Stimulated activated CD4-positive, alpha-beta T cell treated with anti-CD3 and anti-CD28 coated beads, Interleukin-15, amount 100 ng/mL, for 1 hour (primary cell): ENCODE measurements at places on chromosomes 2 and 18.

DNA sequence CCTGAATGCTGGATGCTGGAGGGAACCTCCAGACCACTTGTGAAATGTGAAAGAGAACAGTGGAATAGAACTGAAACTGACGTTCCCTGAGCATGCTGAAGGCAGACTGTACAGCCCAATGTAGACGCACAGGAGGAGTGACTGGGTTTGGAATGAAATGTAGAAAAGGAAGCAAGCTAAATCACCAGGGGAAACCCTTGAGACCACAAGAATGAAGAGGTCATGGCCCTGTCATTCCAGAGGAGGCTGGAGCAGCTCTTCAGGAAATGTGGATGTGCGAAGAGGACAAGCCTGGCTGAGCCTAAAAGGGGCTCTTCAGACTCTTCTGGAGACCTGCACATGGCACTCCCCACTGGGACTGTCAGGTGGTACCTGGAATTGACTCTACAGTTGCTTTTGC lies 118.5 kb upstream of the ALPP start:
- no peak for DNase-seq

DNA sequence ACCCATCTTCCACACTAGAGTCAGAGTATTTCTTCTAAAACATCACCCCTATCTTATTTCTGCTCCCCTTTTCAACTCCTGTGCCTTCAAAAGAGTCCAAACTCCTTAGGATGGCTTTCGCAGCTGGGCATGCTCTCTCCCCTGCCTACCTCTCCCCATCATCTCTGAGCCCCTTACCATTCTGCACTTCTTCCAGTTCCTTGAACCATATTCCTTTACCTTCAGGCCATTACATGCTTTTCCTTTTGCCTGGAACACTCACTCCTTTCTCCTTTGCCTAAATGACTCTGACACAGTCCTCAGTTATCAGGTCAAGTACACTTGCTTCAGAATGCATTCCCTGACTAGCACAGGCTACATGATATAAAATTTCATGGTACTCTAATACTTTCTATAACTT lies 22.4 kb downstream of the APOB start:
- DNase-seq: no peak

- DNase-seq: no peak
Measured at GRCh38 chr2:180829261-180829660, 151.1 kb upstream of the UBE2E3 start.

GRCh38 chr2:27170581-27171337 lies 22.0 kb downstream of the TCF23 start:
- DNase-seq: no peak

DNA sequence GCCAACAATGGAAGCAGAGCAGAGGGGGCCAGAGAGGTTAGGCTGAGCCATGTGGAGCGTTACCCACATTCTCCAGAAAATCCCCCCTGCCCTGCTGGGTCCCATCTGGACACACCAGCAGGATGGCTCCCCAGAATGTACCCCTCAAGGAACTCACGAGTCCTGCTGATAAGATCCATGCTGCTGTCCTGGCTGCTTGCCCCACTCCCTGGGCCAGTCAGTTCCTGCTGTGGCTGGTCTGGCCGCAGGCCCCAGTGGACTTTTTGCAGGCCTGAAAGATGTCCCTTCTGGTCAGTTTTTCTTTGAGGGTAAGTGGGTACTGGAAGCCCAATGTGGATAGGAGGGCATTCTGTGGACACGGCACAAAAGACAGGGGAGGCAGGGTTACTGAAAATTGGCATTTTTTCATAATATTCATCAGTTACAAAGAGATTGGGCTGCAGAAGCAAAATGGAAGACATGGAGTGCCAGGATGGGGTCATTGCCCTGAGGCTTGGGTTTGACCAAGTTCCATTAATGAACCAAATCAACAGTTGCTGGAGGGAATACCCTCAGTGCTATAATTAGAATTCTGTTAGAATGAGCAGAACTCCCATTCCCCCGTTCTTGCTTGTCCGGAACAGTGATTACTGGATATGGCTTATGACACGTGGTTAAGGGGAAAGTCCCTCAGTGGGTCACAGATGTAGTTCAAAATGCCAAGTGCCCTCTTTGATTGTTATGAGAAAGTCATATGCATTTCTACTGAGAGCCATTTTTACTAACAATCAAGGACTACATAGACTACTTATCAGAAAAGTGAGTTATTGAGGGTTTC lies 38.7 kb downstream of the SLC4A5 start:
- DNase-seq: no peak

GRCh38 chr2:17594533-17595401 lies 54.3 kb downstream of the VSNL1 start:
- no peak for DNase-seq

- DNase-seq: no peak
Measured at GRCh38 chr2:10034333-10035052, 8.9 kb upstream of the KLF11 start.

- no peak for DNase-seq
Measured at GRCh38 chr18:66107546-66107945, 356.7 kb downstream of the CDH7 start.

DNA sequence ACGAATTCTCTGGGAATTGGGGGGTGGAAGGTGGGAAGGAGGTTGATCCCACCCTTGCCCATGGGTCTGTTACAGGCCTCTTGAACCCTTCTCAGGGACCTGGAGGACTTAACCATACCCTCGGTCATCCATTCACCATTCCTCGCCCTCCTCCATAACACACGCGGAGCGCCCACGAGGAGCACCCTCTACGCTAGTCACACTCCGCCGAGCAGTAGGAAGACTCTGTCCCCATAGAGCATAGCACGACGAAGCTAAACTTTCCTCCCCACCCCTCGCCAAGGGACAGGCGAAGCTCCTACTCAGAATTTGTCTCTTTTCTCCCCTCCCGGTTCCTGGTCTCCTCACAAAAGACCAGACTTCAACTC lies 611 bp upstream of the ITSN2 start:
- no peak for DNase-seq

DNA sequence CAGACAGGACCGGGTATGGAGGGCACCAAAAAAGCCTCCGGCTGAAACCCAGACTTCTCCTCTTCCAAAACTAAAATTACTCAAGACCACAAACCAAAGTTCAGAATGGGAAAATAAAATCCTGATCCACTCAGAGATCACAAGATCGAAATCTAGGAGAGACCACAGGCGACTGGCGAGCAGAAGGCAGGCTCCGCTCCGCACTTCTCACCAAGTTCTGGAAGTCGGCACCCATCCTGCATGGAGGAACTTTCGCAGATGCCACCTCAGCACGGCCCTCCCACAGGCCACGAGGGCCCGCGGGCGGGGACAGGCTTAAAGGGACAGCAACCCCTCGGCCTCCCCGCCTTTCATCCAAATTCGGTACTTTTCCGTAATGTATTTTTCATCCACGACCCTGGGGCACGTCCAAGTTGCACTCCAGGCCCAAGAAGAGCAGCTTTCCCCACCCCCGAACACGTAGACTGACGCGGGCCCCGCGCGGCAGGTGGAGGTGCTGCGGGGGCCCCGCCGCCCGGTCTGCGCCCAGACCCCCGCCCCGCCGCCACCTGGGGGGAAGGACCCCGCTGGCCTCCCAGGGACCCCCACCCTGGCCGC lies 43.7 kb downstream of the HDLBP start:
- DNase-seq: peak; percentile 43

DNA sequence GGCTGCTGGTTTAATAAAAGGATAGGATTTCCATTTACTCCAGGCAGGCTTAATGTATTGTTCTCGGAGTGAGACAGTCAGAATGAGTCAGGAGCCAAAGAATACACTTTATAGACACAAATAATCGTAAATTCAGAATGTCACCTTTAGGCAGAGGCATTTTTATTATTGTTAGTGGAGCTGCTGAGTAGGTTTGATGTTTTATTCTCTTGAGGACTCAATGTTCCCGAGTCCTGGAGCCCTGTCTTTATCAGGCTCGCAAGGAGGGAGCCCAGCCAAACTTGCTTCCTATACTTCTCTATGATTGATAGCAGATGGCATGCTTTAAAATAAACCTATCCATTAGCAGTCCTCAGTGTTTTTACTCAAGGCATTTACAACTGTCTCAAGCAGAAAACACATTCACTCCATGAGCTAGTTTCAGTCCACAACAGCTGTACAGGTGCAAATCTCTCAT lies 492.3 kb upstream of the ZEB2 start:
- no peak for DNase-seq

GRCh38 chr18:48887294-48887904 lies 63.4 kb downstream of the SMAD7 start:
- DNase-seq: no peak

GRCh38 chr2:42957861-42958301 lies 165.5 kb upstream of the HAAO start:
- no peak for DNase-seq

- DNase-seq: no peak
Measured at GRCh38 chr2:100192825-100193224, 50.4 kb upstream of the AFF3 start.

DNA sequence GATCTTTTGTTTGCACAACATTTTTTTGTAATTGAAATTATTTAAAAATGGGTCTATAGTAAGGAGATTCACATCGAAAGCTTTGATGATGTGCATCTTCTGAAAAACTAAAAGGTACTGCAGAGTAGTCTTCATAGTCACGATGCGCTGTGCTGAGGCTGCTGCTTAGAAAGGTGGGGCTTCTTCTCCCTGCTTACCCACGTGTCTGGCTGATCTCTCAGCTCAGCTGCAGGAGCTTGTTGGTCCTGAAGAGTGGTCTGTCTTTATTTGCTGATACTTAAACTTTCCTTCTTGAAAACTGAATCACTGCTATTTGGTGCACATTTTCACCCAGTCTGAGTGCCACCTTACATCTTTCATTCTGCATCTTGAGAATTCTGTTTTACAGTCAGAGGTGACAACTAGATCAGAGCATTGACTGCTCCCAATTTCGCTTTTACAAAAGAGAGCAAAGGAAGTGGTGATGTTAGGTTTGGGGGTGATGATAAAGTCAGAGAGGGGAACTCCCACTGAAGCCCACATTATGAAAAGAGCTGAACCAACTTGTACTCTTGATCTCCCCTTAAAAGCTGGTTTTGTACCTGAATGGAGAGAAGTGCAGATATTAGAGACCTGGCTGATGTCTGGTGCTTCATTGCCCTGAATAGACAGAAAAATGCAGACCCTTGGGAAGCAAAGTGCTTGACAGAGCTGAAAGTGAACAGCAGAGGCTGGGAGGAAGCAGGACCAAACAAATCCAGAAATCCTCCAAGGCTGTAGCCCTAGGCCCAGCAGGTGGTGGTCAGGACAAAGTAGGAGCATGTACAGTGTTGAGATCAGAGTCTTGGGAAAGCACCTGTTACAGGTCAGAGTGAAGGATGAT lies 984.5 kb downstream of the TSN start:
- no peak for DNase-seq

DNA sequence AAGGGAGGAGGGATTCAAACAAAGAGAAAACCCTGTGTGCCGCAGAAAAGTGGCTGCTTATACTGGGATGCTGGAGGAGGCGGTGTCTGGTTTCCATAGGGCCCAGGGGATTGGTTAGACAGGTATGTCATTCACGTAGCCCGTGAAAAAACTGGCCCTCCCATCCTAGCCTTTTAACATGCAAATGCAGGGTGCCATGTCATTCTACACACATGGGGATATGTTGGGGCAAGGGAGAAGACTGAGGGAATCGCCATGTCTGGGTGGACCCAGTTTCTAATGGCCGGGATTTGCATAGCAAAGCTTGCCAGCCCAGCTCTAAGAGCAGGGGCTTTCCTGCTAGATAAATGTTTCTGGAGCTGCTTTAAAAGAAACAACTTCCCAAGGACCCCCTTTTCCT lies 8.2 kb upstream of the RNU2-63P start:
- DNase-seq: no peak

DNA sequence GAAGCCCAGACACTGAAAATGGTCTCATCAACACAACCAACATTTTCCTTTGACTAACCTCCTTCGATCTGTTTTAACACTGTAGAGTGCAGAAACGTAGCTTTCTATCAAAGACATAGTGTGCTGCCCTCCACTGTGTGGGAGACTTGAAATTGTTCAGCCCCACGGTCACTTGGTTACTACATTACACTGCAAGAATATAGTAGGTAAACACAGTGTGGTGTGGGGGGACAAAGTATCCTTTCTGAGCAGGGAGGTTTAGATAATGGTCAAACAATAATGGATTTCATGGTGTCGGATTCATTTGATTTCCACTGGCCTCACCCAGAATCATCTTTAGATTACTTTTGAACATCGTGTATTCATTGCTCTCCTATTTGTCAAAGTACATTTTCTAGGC lies 181.0 kb downstream of the ERBB4 start:
- no peak for DNase-seq

DNA sequence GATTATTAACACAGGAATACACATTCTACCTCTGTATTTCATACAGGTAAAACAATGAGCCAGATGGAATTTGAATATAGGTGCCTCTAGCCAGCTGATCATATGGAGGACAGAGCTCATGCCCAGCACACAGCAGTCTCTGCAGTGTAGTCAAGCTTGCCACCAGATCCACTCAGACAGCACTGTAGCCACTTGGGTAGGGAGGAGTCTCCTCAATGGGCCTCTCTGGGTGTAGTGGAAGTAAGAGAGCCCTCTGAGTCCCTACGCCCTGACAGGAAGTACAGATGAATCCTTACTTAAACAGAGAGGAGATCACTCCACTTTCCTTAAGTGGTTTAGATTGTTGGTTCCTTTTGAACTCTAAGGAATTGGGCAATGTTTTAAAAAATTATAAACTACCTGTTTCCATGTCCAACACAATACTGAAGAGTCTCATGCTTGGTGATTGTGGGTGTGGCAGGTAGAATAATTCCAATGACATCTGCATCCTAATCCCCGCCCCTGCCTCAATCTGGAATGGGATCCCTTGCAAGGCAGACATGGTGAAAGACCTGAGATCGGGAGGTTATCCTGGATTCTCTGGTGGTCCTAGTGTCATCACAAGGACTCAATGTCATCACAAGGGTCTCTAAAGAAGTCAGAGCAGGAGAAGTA lies 23.0 kb upstream of the TMEM200C start:
- no peak for DNase-seq

DNA sequence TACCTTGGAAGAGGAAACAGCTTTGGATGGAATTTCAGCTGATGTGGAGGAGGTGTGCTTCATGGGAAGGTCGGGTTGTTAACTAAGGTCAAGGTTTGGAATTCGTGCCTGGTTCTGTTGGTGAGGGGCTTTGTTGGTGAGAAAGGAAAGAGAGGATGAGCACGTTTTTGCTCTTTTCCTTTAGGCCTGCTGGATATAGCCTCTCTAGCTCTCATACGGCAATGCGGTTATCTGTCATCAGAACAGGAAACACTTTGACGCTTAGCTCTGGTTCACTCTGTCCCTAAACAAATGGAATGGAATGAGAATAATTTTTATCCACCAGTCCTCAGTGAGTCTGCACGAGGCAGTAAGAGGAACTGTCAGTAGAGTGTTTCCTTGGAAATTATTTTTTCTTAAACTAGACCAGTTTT lies 169.7 kb upstream of the NOSTRIN start:
- no peak for DNase-seq

GRCh38 chr2:127449414-127449813 lies 31.2 kb downstream of the PROC start:
- DNase-seq: no peak
